ENCODE measurements at places on chromosomes 2 and 18.

- no peak for DNase-seq
Observed at GRCh38 chr18:47932603-47933002, 2.1 kb upstream of the SMAD2 start.

DNA sequence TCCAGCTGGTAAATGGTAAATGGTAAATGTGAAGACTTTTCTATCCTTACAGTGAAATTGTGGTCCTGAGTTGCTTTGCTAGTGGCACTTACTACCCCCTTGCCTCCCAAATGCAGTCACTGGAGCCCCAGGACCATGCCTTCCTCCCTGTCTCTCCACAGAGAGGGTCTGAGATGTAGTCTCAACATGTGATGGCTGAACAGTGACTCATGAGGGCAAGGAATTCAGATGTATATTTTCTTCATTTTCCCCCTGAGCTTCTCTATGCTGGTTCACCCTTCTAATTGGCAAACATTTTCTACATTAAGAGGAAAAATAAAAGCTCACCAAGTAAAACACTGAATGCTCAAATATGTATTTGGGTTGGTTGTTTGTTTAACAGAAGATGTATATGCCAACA, 232.0 kb downstream of the SH3BP4 start:
- no peak for DNase-seq

DNA sequence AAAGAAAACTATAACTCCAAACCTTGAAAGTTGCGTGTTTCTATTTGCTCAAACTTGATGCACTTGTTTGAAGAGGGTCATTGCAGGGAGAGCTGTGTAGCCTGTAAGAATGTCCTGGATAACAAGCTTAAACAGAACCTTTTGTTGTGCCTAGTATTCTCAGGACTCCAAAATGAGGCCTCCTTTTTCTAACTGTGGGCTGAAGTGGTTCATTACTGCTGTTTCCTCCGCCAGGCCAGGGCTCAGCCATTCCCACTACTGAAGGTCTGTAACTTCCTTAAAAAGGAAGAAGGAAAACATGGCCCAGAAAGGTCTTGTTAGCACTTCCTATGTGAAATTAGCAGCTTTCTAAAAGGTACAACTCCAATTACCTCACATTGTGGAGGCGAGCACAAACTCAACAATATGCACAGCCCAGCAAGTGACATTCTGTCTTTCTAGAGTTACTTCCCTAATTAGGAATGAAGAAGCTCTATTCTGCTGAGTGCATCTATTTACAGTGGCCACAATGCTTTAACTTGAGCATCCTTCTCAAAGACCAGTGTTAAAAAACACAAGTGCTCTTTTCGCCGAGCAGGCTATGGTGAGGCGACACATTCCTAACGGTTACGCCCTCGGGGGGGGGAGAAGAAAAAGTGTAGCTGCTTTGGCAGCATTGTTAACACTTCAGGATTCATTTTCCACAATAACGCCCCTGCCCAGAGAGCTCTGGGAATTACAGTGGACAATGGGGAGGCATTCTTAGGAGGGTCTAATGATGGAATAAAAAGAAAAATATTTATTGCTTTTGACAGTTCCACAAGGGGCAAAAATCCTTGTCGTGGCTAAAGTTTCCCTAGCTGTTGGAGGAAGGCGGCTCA, 136.9 kb upstream of the SIX3 start:
- DNase-seq, result no peak

DNA sequence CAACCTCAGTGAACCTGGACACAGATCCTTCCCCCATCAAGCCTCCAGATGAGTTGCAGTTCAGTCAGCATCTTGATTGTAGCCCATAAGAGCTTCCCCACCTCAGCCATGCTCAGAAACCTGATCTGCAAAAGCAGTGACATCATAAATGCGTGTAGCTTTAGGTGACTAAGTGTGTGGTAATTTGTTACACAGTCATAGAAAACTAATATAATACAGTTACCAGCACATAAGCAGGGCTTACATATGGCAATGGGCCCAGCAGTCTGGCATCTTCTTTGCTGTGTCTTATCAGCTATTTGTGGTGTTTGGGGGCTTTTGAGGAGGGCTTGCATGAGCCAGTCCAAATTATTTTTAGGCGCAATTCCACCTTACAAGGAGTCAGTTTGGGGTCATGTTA, 807.0 kb downstream of the SLC4A3 start:
- no peak for DNase-seq

DNA sequence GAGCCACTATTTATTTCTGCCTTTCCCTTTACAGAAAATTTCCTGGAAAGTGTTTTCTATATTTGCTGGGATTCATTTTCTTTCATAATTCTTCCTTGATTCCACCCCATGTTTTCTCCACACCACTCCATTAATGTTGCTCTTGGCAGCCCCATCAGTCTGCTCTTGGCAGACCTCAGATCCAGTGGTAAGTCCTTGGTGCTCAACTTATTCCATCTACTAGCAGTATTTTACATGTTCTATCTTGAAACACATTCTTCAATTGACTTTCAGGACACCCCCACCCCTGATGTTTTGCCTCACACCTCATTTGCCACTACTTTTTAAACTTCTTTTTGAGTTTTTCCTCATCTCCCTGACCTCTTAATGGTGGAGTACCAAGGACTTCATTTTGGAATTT, 65.0 kb downstream of the HNMT start:
- DNase-seq, result no peak
